ENCODE measurements at places on chromosomes 5 and 9.
A peak's percentile ranks its signal among the peaks of the same experiment; 100 is the strongest.

DNA sequence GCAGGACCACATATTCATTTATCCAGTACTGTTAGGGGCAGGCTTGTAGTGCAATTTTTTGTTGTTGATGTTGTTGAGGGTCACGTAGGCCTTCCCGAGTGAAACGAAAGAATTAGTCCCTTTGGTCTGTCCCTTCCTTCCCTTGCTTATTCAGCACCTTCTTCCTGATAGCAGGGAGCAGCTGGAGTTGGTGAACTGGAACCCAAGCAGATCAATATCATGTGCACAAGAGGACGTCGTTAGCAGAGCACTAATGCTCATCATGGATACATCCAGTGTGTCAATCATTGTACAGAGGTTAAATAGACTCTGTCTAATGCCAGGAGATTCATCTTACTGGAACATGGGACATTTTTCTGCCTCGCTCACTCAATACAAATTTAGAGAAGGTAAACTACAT is 33.0 kb upstream of the MAP1B start:
- DNase-seq = no peak

DNA sequence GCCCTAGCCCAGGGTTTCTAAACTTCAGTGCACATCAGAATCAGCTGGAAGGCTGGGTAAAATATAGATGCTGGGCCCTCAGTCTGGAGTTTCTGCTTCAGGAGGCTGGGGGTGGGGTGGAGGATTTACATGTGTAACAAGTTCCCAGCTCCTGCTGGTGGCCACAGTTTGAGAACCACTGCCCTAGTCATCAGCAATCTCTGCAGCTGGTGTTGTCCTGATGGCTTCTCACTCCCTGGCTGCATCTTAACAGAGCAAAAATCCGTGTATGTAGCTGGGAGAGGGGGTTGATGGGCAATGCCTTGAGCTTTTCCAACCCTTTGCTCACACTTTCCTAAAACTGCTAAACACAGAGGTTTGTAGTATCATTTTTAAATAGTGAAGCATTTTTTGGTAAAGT is 186.0 kb upstream of the KLF9 start:
- peak; percentile 29 for DNase-seq

DNA sequence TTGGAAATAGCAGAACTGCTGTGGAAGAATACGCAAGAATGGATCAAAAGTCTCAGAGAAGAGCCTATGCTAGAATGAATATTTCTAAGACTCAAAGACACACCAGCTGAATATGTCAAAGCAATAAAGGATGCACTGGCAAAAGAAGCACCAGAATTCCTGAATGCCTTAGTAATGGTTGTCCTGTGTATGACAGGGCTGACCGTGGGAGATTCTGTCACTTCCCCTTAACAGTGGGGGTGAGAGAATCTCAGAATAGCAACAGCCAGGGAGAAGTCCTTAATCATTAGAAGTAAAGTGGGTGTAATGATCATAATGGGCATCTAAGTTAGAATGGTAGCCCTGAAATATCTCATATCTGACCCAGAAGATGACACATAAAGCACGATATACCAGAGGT is 14.6 kb upstream of the PRR16 start:
- peak; percentile 8 for DNase-seq

DNA sequence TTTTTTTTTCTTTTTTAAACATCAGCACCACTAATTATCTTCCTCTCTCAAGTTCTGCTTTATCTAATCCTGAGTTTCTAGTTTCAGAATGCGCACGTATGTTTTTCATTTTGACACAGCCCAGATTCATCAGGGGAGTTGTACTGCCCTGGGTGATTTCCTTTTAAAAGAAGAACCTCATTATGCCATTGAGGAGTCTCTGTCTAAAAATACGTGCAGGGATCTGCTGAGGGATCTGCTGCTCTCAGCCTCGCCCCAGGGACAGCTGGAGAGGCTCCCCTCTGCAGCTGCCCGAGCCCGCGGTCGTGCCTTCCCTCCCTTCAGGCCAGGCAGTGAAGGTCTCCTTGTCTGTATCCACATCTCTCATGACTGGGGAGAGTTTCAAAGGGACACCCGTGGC is 273.1 kb downstream of the ARHGEF28 start:
- no peak for DNase-seq

DNA sequence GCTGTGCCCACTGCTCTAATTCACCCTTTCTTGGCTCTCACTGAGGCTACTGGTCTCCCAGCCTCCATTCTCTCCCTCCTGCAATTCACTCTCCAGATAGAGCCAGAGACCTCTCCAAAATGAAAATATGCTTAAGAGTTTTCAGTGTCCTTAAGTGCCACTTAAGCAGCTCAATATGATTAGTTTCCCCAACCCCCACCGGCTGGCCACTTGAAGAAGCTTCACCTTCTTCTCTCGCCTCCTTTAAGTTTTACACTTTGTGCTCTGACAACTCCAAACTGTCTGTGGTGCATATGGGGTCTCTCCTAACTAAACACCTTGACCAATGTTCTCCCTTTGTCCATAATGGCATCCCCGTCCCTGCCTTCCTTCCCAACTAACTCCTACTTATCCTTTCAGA is 53.4 kb downstream of the CDK5RAP2 start:
- DNase-seq = no peak

- DNase-seq = peak; percentile 14
Measured at GRCh38 chr5:139245637-139246339, 47.6 kb upstream of the SIL1 start.

GRCh38 chr5:149857499-149857898 is 87.1 kb downstream of the PDE6A start:
- DNase-seq = peak; percentile 18

- DNase-seq = no peak
Measured at GRCh38 chr5:156500755-156501154, 173.8 kb downstream of the SGCD start.
